ENCODE measurements at places on chromosomes 16 and 17.

DNA sequence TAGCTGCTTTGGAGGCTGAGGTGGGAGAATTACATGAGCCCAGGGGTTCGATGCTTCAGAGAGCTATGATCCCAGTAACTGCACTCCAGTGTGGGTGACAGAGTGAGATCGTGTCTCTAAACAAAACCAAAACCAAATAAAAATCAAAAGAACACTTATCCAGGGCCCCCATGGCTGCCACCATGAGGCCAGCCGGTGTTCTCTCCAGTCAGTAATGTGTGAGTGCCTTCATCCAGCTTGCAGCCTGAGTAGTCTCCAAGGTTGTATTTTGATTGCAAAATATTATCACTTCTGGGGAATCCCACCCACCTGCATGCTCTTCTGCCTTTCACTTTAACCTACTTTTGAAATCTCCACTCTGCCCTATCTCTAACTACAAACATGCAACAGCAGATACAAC, 221.0 kb upstream of the WSB1 start:
- H3K4me1 ChIP-seq, result no peaks in the 10 kb centered on the region
- no peaks in the 10 kb centered on the region for H3K36me3 ChIP-seq
- no peak for DNase-seq
- no peak overlapping the region for H3K4me3 ChIP-seq
- H3K27me3 ChIP-seq, result no peaks in the 10 kb centered on the region

DNA sequence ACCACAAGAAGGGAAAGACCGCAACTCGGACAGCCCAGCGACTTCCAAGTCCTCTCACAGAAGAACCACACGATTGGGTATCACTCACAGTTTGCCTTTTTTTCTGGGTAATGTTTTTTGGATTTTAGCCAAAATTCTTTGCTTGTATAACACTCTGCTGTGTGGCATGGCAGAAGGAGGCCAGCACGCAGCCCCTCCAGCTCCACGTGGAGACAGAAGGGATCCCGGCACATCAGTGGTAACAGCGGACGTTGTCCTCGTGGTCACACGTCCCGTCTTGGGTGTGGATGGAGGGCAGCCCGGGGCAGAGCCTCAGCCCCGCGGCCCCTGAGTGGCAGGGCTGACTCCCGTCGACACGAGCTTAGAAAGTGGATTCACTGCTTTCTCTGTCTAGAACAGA, 69.1 kb downstream of the KLHDC4 start:
- no peaks in the 10 kb centered on the region for H3K4me1 ChIP-seq
- no peak overlapping the region for H3K4me3 ChIP-seq
- no peak overlapping the region for H3K27ac ChIP-seq

DNA sequence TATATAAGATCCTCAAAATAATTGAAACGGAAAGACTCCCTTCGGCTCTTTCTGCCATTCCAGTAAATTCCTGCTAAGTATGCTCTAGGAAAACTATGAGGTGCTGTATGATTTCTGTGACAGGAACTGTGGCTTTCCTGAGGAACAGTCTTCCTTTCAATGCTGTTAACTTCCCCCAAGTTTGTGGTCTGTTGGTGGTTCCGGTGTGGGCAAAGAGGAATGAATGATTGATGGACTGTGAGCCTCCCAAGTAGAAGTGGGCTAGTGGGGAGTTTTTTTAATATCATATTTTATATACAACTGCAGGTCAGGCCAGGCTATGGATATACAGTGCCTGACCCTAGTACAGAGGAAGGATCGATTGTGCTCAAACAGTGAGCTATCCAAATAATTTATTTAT, 560.7 kb upstream of the RBFOX1 start:
- H3K36me3 ChIP-seq, result no peaks in the 10 kb centered on the region
- no peaks in the 10 kb centered on the region for H3K4me1 ChIP-seq
- no peak for DNase-seq

GRCh38 chr16:59591480-59591879, 857.4 kb upstream of the GOT2 start:
- H3K27me3 ChIP-seq, result no peaks in the 10 kb centered on the region
- H3K27ac ChIP-seq, result no peak overlapping the region
- H3K4me3 ChIP-seq, result no peak overlapping the region
- H3K36me3 ChIP-seq, result no peaks in the 10 kb centered on the region

- no peaks in the 10 kb centered on the region for H3K27me3 ChIP-seq
- no peak for DNase-seq
- H3K4me3 ChIP-seq, result no peak overlapping the region
- H3K4me1 ChIP-seq, result peaks cover 17% of the 10 kb centered on the region
These were observed 23.8 kb upstream of the NAGLU start for GRCh38 chr17:42512246-42512645.

DNA sequence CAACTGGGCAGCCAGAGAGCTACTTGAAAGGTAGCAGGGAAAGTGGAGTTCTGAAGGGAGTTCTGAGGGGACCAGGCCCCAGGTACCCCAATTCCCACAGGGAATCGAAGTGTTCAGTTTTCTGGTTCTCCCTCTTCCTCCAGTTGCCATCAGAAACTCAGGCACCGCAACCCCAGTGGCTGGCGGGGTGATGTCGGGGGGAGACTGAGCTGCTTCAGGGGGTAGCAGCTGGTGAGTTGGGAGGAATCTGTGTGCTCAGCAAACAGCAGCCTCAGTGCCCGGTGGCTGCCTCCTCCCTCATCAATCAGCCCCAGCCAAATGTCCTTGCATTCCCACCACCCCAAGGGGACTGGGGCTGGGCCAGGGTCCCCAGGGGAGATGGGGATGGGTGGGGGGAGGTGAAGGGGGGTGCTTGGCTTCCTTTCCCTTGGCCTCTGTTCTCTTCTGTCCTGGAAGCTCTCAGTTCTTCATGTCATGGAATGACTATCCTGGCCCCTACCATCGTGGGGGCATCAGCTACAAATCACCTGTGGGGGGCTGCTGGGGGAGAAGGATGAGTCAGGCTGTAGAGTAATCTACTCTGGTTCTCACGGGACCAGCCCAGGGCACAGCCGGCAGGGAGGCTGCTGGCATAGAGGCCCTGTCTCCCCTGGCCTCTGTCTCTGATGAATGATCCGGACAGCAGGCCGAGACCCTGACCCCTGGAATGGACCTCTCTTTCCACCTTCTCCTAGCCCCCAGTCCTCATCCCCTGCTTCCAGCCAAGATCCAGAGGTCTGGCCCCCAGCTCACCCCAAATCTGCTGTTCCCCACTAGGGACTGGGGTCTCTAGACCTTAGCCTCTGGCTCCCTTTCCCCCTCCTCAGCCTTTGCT, 2.6 kb upstream of the DNAH2 start:
- H3K36me3 ChIP-seq, result no peaks in the 10 kb centered on the region
- no peak overlapping the region for H3K4me3 ChIP-seq
- peaks cover 14% of the 10 kb centered on the region for H3K4me1 ChIP-seq
- H3K27me3 ChIP-seq, result peaks cover 35% of the 10 kb centered on the region
- H3K27ac ChIP-seq, result no peak overlapping the region

All from upper lobe of left lung (tissue), 6 donors.